Esophagus squamous epithelium (tissue), 5 donors: ENCODE measurements at places on chromosomes 2 and 18.

DNA sequence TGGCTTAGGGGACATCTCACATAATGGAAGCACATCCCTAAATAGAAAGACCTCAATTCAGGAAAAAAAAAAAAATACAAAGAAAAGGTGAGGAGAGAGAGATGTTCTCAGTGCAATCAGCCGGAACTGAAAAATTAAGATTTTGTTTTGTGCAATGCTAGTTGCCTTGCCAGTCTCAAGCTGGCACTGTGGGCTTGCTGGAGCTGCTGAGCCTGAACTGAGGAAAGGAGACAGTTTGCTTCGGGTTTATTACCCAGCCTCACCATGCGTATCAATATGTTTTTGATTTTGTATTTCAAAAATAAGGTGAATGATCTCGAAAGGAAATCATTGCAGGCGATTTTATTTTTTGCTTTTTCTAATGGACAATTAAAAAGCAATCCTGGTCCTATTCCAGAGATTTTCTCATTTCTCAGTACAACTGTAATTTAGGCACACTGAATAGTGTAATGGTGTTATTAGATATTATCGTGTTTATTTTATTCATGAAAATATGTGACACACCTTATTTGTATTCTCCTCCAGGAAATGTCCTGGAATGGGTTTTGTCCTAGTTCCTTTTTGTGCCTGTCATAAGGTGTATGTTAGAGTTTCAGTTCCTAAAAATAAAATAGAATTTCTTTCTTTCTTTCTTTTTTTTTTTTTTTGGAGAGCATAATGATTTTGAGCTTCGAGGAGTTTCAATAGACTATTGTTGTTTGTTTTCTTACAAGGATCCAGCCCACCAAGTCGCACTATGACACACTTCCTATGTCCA is 72.8 kb upstream of the ZEB2 start:
- DNase-seq = no peak

DNA sequence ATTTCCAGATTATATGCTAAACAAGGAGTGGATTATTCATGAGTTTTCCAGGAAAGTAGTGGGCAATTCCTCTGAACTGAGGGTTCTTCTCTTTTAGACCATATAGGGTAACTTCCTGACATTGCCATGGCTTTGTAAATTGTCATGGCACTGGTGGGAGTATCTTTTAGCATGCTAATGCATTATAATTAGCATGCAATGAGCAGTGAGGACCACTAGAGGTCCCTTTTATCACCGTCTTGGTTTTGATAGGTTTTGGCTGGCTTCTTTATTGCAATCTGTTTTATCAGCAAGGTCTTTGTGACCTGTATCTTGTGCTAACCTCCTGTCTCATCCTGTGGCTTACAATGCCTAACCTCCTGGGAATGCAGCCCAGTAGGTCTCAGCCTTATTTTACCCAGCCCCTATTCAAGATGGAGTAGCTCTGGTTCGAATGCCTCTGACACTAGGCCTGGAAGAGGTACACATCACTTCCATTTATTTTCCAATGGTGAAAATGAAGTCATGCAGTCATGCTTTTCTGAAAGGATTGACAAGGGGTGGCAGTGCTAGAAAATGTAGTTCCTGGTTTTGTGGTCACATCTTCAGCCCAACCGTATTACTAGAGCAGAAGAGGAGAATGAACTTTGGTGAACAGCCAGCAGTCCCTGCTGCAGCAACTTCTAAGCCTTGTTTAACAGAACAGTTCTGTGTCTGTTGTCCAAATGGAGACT is 26.6 kb upstream of the ITGA4 start:
- DNase-seq = no peak

DNA sequence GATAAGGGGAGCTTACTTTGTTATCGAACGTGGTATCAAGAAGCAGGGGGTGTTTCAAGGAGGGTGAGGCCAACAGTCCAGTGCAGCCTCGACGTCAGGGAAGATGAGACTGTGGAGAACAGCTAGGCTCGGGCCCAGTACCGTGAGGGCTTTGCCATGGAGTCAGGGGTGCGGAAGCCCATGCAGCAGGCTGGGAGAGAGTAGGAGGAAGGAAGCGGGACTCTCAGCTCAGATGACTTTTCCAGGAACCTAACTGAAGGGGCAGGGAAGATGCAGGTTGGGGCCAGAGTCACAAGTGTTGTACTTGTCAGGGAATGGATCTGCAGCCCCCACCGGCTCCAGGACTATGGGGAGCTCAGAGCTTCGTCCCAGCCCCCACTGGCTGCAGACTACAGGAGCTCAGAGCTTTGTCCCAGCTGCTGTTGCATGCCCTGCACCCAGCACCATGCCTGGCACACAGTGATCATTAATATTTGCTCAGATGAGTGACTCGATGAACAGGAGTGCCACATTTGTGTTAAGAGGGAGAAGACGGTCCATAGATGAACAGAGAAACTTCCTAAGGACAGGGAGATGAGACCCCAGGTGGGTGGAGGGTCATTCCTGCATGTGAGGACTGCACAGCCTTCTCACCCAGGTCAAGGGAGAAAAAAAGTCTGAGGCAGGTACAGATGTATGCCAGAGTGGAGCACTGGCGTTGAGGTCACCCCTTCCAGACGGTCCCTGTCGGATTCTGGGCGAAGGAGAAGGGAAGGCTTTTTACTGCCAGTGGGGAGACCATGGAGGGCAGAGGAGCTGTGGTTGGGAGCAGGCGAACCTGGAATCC is 36.4 kb downstream of the PTGR3 start:
- no peak for DNase-seq

- DNase-seq = no peak
Observed at GRCh38 chr2:215554689-215555498, 119.0 kb upstream of the FN1 start.

GRCh38 chr18:25298853-25299274 is 53.1 kb downstream of the ZNF521 start:
- no peak for DNase-seq

DNA sequence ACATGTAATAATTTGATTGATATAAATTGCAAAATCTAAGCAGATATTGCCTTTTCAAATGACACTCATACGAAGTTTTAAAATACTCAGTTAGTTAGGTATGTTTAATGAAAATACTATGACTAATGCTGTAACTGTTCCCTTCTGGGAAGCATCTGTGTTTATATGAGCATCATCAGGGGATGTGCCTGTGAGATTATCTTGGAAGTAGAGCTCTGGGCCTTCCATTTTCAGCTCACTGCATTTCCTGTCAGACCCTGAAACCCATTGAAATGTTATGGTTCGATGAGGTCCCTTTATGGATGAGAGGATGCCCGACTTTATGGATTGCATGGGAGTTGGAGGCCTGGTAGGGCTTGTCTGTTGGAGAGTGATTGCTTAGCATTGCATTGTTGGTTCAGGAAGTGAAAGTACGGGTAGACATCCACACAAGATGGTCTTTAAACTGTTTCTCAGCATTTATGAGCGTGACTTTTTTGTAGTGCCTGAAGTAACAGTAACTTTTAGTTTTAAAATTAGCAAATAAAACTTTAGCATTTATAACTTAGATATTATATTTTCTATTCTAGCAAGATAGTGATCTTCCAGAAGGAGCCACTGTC is 28.7 kb downstream of the ELP2 start:
- no peak for DNase-seq

DNA sequence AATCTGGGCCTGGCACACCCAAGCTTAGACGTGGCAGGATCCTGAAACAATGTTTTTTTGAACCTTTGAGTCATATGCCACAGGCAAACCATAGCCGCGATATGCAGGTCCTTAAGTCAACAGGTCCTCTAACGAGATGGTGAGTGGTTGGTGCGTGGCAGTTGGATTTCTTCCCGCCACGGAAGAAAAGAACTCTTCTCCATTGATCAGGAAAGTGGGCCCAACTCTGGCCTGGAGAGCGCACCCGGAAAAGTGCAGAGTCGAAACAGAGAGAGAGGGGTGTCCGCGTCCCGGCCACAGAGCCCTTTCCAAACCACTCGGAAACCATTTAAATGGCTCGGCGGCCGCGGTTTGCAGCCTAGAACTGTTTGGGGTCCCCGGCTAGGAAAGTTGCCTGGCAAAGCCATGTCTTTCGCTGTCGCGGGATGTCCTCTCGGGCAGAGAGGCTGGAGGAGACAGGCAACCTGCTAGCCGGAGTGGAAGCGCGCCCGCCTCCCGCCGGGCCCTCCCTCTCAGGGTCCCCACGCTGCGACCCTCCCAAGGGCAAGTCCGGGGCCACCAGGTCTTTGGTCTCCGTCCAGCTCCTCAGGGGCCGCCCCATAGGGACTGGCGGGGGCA is 777 bp downstream of the GALNT3 start:
- DNase-seq = no peak
